CD4-positive, alpha-beta memory T cell (primary cell): ENCODE measurements at places on chromosomes 4 and X.
A peak's percentile ranks its signal among the peaks of the same experiment; 100 is the strongest.

- no peak for DNase-seq
These were observed 61.3 kb downstream of the UBE2NL start for GRCh38 chrX:143945171-143945570.

DNA sequence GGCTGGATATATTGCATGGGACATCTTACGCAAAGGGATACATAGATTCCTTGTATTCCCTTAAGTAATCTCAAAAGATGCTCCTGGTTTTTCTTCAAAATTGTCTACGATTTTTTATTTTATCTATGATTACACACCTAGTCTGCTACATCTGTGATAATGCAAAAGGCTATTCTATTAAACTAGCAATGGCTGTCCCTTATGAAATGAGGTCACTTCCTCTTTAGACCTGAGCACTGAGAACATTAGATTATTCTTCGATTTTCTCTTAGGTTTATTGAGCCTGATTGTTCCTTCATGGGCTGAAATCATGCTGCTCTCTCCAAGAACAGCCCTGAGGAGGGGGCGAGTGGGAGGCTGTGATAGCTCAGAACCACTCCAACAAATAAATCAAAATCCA, 126.8 kb upstream of the ENPP6 start:
- DNase-seq = no peak

GRCh38 chrX:123600181-123600580, 132.7 kb downstream of the THOC2 start:
- no peak for DNase-seq

- no peak for DNase-seq
These were observed 8.2 kb upstream of the RUFY3 start for GRCh38 chr4:70713453-70714078.

GRCh38 chrX:124925681-124926080, 394.0 kb upstream of the TEX13C start:
- no peak for DNase-seq

DNA sequence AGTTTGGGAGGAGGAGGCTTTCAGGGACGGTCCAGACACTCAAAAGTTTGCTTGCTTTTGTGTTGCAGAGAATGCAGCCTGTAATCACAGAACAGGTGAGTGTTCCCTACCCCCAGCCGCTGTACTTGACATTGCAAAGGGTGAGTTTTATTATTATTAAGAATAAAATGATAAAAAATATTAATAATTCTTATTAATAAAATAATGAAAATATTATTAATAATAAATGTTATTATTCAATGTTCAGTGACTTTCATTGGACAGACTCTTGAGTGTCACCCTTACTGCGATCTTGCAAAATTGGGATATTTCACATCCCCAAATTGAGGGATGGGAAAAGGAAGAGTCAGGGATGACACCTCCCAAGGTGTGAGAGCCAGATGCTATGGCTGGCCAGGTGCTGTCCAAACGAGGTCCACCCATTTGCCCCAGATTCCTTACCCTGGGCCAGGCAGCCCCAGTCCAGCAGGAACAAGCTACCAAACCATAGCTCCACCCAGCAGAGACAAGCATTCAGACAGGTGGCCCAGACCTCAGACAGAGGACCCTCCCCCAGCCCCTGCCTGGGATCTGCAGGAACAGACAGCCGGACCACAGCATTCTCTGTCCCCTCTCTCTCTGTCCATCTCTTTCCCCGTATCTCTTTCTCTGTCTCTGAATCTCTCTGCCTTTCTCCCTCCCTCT, 22.4 kb downstream of the IL3RA start:
- DNase-seq = no peak

- no peak for DNase-seq
These were observed 15.1 kb downstream of the RELL1 start for GRCh38 chr4:37671072-37671471.

DNA sequence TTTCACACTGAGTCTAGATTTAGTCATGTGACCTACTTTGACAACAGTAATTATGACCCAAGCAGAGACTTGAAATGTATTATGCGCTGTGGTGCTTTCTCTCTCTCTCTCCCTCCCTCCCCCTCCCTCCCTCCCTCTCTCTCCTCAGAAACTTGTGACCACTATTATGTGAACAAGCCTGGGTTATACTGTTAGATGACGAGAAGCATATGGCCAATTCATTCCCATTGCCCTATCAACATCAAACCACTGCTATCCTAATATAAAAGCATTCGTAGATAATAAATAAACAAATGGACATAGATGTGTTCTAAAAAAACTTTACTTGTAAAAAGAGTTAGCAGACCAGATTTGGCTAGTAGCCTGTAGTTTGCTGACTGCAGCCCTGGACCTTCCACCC, 18.2 kb downstream of the FTHL17 start:
- DNase-seq = no peak

GRCh38 chrX:154436374-154436982, 476 bp upstream of the GDI1 start:
- DNase-seq = peak; percentile 57

DNA sequence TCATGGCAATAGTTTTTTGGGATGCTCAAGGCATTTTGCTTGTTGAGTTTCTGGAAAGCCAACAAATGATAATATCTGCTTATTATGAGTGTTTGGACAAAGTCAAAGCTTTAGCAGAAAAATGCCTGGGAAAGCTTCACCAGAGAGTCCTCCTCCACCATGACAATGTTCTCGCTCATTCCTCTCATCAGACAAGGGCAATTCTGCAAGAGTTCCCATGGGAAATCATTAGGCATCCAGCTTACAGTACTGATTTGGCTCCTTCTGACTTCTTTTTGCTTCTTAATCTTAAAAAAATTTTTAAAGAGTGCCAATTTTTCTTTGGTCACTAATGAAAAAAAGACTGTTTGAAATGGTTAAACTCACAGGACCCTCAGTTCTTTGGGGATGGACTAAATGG, 136.3 kb downstream of the UBE2K start:
- DNase-seq = no peak

- DNase-seq = peak; percentile 11
These were observed 79.4 kb downstream of the SYNPO2 start for GRCh38 chr4:118968005-118968404.

GRCh38 chr4:189033801-189034347, 894.6 kb downstream of the TRIML1 start:
- DNase-seq = no peak

DNA sequence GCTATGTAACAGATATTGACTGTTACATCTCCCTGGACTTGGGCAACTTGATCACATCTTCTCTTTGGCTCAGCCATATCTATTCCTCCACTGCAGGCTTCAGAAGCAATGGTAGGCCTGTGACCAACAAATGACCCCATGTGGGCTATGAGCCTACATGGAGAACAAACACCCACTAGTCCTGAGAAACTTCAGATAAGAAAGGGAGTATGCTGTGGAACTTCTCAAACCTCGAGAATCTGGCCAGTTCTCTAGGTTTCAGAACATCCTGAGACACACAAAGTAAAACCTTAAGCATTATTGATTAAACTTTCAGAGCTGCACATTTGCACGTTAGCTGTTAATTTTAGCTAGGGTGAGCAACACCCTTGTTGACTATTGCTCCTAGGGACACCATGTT, 16.3 kb downstream of the RBMX2 start:
- no peak for DNase-seq

GRCh38 chr4:93834249-93835066, 5.9 kb downstream of the ATOH1 start:
- no peak for DNase-seq

GRCh38 chr4:12635629-12636028, 848.5 kb downstream of the RAB28 start:
- DNase-seq = no peak

DNA sequence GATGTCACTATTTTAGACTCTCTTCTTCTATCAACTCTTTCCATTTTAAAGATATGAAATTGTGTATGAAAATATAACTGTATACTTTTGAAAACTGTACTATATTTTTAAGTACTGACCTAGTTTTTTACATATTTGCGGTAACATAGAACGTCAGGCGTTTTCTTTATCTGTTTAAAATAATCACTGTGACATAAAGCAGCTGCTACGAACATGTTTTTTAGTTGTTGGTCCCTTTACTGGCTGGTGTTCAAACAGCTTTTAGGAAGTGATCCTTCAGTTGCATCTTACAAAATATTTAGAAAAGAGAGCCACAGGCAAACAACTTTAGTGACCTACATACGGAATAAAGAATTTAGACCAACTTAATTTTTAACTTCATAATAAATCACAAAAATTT, 73.1 kb downstream of the METTL14 start:
- no peak for DNase-seq

DNA sequence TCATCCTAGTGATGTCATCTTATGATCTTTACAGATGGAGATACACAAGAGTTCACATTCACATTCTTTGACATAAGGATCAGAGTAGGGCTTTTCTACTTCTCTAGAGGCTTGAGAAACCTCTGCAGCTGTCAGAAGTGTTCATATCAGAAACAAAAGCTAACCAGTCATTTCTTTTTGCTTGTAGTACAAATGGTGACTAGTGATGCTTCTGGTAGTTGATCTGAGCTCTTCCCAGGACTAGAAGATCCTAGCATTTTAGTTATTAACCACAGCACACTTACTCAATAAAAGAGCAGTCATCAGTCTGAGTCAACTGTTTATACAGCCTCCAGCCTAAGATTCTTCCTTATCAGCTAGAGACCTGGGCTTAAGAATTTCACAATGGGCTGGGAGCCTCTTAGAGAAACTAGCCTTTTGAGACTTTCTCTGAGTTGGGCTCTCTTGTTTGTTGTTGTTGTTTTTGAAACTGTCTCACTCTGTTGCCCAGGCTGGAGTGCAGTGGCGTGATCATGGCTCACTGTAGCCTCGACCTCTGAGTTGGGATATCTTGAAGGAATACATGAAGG, 84.1 kb downstream of the TMEM164 start:
- DNase-seq = no peak

GRCh38 chrX:140425712-140426395, 79.0 kb downstream of the SOX3 start:
- DNase-seq = no peak

GRCh38 chr4:33494150-33494549, 2750.2 kb downstream of the ARAP2 start:
- no peak for DNase-seq

DNA sequence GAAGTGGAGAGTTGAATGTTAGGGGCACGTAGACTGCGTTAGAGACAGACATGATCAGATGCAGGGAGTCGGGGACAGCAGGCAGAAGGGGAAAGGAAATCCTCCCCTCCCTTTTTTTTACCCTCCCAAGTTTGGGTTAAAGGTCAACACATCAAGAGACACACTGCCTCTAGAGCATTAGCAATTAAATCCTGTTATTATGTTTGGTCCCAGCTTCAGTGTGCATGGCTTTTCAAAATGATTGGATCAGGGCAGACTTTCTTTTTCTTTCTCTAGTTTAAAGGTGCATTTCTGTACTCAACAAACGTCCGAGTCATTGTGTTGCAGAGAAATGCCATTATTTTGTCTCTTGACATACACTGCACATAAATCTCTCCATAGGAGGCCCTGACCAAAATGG, 63.9 kb downstream of the USP26 start:
- no peak for DNase-seq

DNA sequence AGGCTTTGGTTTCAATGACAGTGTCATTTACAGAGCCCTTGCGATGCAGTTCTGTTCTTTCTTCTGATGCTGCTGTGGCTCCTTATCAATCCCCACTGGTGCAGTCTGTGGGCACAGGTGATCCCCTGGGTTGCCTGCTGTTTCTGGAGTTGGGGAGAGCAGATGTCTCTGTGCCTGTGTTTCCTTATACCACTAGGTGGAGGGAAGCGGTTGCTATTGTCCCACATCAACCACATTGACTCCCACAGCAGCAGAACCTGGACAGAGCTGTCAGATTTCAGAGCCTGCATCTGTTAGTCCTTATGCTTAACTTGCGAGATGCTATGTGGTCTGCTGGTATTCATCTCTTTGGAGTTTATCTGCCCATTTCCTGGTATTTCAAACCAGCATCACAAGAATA, 57.7 kb downstream of the NEIL3 start:
- peak; percentile 15 for DNase-seq

GRCh38 chr4:168203233-168203911, 111.0 kb downstream of the ANXA10 start:
- no peak for DNase-seq

DNA sequence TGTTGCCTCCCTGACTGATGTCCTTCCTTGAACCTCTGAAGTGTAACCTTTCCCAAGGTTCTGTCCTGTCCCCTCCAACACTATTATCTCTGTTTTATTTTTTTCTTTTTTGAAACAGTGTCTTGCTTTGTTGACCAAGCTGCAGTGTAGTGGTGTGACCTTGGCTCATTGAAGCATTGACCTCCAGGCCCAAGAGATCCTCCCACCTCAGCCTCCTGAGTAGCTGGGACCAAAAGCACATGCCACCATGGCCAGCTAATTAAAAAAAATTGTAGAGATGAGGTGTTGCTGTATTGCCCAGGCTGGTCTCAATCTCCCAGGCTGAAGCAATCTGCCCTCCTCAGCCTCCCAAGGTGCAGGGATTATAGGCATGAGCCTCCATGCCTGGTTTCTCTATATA, 59.0 kb downstream of the EDA start:
- no peak for DNase-seq

DNA sequence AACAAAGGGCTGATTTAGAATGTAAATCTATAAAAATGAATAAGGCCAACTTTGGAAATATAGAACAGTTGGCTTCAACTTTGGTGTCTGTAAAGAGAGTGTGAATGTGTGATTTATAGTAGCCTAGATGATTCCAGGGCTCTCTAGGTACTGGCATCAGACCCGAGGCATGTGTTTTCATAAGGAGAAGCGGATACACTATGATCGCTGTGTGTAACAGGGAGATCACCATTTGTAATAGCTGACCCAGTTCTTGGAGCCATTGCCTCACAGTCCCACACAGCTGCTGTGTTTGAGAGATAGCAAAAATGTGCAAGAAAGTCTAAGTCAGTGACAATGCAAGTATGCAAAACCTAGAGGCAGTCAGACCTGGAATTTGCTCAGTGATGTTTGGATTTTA, 135.1 kb downstream of the REPS2 start:
- DNase-seq = no peak

- no peak for DNase-seq
These were observed 33.1 kb downstream of the MSL3 start for GRCh38 chrX:11791090-11791489.

GRCh38 chr4:183312841-183313240, 7.2 kb downstream of the CLDN22 start:
- no peak for DNase-seq

DNA sequence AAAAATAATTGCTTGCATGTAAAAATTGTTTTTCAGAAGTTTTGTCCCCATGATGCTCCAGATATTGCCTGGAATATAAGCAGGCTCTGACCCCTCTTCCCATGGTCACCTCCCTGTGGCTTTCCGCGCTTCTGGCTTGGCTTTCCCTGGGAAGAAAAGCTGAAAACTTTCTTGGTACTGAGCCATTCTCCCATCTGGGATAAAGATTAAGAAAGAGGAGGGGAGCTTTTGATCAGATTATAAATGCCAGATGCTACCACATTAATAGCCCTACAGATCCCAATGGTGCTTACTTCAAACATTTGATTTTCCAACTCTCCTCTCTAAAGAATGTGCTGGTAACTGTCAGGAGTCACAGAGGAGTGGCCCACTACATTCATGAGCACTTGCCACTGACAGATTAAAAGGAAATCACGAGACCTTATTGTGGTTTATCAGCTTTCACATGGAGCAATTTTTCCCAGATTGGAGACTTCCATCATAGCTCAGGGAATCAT, 54.4 kb upstream of the GAB1 start:
- no peak for DNase-seq
